Spinal cord (tissue), 10 donors: ENCODE measurements at places on chromosomes 4 and X.

- no peak for DNase-seq
These were observed 192.9 kb upstream of the ANKRD50 start for GRCh38 chr4:124905441-124905840.

DNA sequence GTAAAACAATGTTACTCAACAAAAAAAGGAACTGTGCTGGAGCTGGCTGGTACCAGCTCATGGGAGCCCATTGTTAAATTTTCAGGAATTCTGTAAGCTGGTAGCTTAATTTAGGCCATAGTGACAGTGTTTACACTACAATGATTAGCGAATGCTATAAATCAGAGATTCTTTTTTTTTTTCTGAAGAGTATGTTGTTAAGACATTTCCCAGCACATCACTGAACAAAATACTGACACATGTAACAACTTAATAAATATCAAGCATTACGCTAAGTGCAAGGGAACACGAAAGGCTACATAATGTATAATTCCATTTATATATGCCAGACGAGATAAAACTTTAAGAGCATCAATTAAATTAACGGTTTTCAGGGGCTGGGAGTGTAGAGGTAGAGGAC is 4.4 kb downstream of the WDFY3 start:
- no peak for DNase-seq

DNA sequence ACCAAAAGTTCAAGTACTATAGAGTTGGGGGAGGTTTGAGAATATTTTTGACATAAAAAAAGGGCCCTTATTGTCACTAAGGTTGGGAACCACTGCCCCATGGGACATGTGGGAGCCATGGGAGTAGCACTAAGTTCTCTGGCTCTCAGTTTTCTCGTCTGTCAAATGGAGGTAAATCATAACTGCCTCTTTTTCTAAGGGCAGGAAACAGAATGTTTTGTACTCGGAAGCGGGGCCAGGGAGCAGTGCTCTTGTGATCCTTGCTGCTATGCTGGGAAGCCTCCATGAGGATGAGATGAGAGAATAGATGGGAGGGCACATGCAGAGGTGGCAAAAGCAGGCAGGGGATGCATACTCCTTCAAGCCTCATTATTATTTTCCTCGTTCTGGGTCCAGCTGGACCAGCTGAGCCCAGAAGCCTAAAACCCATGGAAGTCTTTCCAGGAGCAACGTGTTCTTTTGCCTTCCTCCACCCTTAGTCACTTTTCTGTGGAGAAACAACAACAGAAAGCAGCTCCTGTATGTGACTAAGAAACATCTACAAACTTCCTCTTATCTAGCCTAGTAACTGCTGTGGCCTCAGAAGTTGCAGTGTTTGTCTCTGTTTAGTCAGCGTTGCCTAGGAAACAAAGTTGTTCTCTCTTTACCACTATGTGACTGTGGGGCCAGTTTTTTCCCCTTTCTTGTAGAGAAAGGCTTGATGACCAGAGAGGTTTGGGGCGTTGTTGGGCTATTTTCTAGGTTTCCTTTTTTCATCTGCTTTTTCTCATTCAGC is 64.8 kb downstream of the TSC22D3 start:
- DNase-seq = no peak

DNA sequence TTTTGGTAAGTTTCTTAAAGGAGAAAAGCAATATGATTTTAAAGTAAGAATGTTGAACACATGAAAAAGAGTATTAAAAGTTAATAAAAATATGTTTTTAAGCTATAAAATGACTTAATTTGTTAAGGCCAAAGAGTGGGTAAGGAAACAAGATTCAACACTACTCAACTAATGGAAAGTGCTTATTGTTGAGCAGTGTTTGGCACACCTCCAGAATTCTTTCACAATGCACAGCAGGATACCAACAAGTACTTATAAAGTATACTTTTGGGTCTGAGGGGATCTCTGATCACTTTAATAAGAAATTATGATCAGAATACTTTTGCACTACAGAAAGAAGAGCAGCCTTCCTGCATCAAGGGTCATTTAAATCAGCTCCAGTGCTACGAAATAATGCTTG is 5.9 kb downstream of the LAMP2 start:
- peak; percentile 23 for DNase-seq

DNA sequence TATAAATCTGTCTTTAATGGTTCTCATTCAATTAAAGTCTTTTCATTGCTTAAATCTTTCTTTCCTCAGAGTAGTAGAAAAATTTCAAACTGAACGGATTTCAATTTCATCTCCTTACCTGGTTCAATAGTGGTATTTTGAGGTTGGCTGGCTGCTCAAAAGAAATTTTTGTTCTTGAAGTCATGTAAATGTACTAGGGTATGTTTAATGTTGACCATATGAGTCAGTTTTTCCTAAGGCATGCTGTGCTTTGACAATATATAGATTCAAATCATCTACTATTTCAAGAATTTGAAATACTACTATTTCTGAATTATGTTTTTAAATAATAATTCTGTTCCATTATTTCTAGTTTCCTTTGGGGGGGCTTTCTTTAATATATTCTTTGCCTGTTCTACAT is 105.5 kb downstream of the PACRGL start:
- no peak for DNase-seq

- no peak for DNase-seq
These were observed 5.9 kb upstream of the TBC1D1 start for GRCh38 chr4:37884855-37885487.

DNA sequence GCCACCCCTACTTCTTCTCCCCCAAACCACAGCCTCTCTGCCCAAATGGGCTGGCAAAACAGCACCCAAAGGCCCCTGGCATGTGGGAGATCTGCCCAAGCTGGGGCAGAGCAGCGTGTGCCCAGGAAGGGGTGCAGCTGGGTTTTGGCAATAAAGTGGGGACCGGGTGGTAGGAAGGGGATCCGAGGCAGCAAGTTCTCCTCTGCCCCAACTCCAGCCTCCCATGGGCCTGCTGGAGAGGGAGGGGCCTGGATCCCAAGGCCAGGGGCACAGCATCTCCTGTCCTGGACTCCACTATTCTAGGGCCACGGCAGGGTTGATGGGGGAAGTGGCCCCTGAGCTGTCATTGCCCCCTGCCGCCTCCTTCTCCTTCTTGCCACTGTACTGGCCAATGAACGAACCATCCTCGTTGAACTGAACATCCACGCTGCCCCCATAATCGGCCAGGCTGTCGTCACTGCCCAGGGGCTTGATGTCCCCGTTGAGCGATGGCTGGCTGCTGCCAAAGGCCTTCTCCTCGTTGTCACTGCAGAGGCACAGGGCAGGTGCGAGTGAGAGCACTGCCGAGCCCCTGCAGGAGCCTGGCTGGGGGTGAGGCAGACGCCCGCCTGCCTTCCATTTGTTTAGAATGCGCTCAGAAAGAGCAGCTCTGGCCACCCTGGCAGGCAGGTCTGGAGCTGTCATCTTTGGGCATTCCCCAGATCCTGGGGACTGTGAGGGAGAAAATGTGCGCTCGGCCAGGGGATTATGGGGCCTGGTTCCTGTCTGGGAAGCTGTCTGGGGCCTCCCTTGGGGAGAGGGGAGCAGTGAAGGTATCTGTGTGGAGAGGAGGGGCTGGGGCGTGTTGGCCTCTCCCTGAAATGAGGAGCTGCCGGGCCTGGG is 23.4 kb downstream of the L1CAM start:
- no peak for DNase-seq

GRCh38 chr4:186724058-186724863 is 605 bp upstream of the FAT1 start:
- DNase-seq = peak; percentile 53

DNA sequence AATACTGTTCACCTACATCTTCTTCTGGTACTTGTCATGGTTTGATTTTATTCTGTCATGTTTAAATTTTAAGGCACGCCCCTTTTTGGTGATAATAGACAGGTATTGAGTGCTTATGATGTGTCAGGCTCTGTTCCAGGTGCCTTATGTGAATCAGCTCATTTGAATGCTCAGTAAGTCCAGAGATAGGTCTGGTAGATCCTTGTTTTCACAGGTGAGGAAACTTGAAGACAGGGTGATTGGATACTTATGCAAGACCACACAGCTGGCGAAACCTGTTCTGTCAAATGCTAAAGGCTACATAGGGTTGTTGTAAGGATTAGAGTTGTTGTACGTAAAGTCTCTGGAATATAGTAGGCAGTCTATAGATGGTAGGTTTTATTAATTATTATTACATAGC is 9.6 kb upstream of the SLC25A14 start:
- DNase-seq = no peak

GRCh38 chrX:153571534-153571908 is 27.4 kb downstream of the CCNQ start:
- DNase-seq = peak; percentile 35

- no peak for DNase-seq
These were observed 7.3 kb upstream of the KLHL8 start for GRCh38 chr4:87227751-87228151.

GRCh38 chr4:149702414-149703293 is 113.0 kb downstream of the IQCM start:
- no peak for DNase-seq

- no peak for DNase-seq
These were observed 53.5 kb downstream of the FNIP2 start for GRCh38 chr4:158822348-158822747.

DNA sequence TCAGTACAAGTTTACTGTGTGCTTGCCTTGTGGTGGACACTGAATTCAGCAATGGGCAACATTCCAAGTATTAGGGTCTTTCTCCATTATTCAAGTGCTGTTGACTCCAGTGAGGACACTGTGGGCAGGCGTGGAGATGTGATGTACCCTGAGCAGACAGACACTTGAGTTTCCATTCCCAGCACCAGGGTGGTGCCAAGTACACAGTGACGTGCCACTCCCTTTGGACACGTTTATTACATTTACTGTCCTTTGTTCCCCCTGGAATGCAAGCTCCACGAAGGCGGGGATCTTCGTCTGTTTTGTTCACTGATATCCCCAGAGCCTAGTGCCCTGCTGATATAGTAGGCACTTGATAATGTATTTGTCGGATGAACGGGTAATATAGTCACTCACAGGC is 130.6 kb upstream of the STX18 start:
- no peak for DNase-seq

- no peak for DNase-seq
These were observed 634.2 kb upstream of the FAT1 start for GRCh38 chr4:187357821-187358220.

- DNase-seq = no peak
These were observed 442.9 kb downstream of the TLL1 start for GRCh38 chr4:166315721-166316467.

DNA sequence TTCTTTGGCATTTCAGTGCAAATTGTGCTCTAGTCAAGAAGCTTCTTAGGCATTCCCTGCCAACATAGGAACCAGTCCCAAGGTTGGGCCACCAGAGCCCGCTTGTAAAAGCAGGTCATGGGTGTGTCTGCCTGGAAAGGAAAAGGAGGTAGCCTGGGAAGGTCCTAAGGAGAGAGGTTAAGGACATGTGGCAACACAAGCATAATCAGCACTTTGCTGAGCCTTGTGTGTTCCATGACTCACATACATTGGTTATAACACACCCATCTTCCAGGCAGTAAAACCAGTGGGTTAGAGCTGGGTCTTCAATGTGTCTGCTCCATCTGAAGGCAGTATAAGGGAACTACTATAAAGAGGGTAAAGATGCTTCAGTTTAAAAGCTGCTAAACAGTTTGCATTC is 165.0 kb downstream of the FHIP1A start:
- no peak for DNase-seq

DNA sequence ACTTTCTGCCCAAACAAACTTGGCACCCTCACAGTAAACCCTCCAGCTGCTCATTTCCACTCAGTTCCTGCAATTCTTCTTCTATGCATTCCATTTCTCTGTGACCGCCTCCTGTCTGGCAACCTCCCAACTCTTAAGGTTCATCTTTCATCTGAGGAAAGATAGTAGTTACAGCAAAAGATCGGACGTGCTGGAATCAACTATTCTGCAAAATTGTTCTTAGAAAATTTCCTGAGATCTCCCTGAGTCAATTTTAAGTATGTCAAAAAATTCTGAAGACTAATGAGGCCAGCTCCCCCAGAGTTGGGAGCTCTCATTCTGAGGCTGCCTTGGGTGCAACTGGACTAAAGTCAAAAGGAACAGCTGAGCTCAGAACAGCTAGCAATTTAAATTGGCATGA is 1026.0 kb downstream of the ADGRL3 start:
- DNase-seq = no peak

- no peak for DNase-seq
These were observed 22.4 kb downstream of the GAB1 start for GRCh38 chr4:143358923-143359643.

DNA sequence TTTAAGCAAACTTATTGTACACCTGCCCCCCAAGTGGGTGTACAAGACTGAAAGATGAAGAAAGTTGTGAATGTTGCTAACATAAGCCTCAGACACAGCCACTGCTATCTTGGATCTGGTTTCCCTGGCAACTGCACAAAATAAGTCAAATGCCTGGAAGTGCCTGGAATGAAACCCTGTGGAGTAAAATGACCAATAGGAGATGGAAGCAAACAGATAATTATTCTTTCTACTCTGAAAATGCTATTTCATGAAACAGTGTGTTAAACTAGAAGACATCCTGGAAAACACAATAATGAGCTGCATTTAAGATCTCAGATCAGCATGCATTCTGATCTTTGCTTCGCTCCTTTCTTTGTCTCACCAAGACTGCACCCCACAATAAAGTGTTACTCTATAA is 1016.0 kb downstream of the ARAP2 start:
- peak; percentile 29 for DNase-seq

- no peak for DNase-seq
These were observed 256.8 kb upstream of the CXXC4 start for GRCh38 chr4:104751468-104751867.

DNA sequence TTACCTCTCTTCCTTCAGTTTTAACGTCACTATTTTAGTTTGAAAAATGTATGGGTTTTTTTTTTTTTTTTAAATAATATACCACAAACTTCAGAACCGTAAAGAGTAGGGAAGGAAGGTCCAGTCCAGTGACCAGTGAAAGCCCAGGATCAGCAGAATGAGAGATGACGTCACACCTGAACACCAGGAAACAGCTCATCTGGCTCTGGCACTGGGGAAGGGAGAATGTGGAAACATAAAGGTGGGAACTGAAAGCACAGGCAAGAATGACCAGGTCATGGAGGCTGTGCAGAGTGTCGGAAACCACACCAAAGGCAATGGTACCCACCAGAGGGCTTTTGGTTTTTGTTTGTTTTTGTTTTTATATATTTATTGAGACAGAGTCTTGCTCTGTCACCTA is 141.2 kb downstream of the DHX15 start:
- DNase-seq = no peak

DNA sequence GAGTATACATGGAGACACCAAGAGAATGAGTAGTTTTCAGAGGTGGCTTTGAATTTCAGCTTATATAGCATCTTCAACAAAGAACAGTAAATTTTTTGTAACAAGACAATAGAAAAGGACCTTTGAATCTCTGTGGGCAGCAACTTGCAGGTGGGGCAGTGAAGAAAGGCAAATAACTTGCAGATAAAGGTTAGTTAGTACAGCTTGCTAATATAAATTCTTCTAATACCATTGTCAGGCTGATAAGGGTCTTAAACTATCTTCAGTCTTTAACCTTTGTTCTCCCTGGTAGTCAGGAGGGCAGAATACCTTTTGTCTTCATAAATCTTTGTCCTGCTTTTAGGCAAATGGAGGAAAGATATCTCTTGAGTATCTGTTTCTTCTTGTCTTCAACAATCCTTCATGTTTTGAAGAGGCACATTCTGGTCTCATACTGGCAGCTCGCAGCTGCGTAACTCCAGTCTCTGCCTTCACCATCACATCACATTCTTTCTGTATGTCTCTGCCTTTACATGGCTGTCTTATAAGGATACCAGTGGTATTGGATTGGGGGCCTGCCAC is 16.0 kb downstream of the ANXA3 start:
- DNase-seq = no peak

GRCh38 chr4:38177641-38178391 is 217.6 kb downstream of the PTTG2 start:
- no peak for DNase-seq
